ENCODE measurements at places on chromosomes 4 and X.
A peak's percentile ranks its signal among the peaks of the same experiment; 100 is the strongest.

GRCh38 chrX:23959781-23960180 lies 52.0 kb downstream of the CXorf58 start:
- DNase-seq = no peak

DNA sequence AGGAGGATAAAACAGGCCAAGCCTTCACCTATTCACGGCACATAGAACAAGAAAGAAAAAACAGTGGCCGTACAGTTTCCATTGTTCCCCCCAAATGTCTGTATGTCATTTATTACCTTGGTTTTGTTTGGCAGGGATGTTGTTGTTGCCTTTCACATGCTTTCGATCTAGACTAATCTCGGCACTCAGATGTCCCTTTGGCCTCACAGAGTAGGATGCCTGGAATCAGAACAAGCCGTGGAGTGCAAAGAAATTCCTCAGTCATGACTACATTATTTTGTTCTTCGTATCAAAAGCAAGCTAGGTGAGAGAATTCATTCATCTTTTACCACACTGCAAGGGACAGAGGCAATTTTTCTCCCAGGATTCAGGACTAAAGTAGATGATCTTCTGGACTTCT lies 106.9 kb downstream of the SMIM20 start:
- no peak for DNase-seq

DNA sequence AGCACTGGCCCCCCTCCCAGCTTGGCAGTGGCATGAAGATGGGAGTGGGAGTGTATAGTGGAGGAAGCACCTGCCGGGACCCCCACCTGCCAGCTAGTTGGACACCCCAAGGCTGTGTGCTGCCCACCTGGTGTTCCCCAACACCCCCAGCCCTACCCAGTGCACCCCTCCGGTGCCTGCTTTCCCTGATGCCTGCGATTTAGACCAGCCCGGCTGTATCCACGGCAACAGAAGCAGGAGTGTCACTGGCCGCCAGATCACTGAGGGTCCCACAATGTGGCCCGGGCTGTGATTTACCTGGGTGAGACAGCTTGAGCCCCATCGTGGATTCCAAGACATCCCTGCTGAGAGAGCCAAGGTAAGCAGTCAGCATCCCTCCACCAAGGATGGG lies 533 bp downstream of the GPR173 start:
- no peak for DNase-seq

DNA sequence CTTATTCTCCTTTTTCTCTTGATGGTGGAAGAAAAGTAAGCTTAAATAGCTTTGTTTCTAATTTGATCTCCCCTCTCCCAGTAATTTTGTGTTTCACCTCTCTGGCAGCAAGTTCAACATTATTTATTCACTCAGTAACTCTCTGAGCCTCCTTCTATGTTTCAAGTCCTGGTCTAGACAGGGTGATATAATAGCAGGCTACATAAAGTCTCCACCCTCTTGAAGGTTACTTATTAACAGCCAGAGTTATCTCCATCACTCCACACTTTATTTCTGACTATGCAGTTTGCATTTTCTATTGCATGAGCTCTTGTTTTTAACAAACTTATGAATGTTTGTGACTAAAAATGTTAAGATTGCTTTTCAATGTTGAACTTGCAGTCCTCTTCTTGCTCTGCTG lies 17.8 kb upstream of the ANOS1 start:
- DNase-seq = no peak

- no peak for DNase-seq
These were observed 29.3 kb upstream of the SCOC start for GRCh38 chr4:140344101-140344500.

GRCh38 chr4:15779306-15779705 lies 1.2 kb downstream of the CD38 start:
- DNase-seq = peak; percentile 76

- DNase-seq = peak; percentile 89
These were observed 104.9 kb upstream of the PSAPL1 start for GRCh38 chr4:7539659-7540058.

DNA sequence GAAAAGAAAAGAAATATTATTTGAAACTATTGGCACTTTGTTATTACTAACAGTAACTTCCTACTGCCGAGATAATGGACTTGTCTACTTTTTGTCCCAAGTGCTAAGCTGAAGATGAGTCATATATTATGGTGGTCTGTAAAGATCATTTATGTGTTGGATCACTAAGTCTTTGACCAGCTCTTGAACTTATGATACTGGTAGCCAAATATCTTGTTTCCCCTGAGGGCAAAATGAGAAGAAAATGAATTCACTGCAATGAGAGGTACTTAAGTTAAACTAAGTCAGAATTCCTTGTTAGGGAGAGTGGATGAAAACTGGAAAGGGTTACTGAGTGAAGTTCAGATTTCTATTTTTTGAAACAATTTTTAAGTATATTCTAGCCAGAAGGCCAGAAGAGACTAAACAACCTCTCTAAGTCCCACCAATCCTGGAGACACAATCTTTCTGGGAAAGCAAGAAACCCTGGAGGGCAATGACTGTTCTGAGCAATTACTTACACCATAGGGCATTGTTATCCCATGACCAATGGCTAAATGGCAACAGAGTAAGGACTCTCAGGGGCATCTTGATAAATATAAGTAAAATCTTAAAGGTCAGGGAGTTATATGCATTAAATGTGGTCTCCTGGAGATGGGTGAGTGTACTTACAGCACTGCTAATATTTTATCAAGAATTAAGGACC lies 287.7 kb downstream of the STIM2 start:
- DNase-seq = no peak

DNA sequence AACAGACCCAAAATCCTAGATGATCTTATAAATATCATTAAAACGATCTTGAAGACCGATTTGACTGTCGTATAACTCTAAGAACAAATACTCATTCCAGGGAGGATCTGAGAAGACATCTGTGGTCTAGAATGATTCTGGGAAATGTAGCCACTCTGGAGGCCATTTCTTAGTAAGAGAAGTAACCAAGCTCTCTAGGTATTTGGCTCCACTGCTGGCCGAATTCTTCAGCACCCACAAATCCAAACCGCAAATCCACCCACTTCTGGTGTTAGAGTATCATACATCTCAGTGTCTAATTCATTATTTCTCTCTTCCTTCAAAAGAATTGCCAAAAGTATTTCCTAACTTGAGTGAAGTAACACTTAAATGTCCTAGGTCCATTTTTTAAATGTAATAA lies 23.9 kb downstream of the KLHL5 start:
- DNase-seq = no peak

GRCh38 chrX:18643243-18643642 lies 28.7 kb downstream of the RS1 start:
- DNase-seq = no peak

- no peak for DNase-seq
These were observed 327 bp downstream of the PNPLA4 start for GRCh38 chrX:7926914-7927258.

GRCh38 chr4:161466316-161466715 lies 697.5 kb downstream of the FSTL5 start:
- no peak for DNase-seq

GRCh38 chr4:16667464-16667863 lies 231.0 kb downstream of the LDB2 start:
- DNase-seq = no peak

DNA sequence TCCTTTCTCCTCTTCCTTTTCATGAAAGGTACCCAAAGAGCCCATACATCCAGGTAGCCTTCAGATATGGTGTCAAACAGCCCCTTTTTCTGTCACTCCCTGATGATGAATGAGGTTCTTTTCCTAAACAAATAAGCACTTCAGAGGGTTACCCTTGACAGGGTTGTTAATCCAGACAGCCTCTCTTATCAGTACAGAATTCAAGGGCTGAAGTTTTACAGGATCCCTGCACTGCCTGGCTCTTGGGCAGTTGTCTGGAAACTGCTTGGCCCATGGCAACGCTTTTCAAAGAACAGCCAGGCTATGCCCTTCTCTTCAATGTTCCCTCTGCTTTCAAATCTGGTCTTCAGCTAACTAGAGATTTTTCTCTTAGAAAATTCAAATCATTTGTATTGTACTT lies 352.6 kb upstream of the FAM241A start:
- no peak for DNase-seq

DNA sequence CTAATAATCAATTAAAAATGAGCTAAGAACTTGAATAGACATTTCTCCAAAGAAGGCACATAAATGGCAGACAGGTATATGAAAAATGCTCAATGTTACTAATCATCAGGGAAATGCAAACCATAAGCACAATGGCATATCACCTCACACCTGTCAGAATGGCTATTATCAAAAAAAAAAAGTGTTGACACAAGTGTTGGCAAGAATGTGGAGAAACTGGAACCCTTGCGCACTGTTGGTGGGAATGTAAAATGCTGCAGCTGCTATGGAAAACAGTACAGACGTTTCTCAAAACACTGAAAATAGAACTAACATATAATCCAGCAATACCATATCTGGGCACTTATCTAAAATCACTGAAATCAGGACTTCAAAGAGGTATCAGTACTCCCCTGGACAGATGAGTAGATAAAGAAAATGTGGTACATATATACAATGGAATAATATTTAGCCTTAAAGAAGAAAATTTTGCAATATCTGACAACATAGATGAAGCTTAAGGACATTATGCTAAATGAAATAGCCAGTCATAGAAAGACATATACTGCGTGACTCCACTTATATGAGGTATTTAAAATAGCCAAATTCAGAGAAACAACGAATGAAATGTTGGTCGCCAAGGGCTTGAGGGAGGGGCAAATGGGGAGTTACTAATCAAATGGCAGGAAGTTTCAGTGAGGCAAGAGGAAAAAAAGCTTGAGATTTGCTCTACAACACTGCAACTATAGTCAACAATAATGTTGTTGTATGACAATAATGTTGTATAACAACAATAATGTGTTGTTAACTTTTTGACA lies 175.5 kb downstream of the WDFY3 start:
- DNase-seq = no peak

GRCh38 chr4:154416190-154416547 lies 75.4 kb downstream of the DCHS2 start:
- DNase-seq = no peak

GRCh38 chr4:157779081-157779480 lies 393.7 kb downstream of the GASK1B start:
- no peak for DNase-seq

DNA sequence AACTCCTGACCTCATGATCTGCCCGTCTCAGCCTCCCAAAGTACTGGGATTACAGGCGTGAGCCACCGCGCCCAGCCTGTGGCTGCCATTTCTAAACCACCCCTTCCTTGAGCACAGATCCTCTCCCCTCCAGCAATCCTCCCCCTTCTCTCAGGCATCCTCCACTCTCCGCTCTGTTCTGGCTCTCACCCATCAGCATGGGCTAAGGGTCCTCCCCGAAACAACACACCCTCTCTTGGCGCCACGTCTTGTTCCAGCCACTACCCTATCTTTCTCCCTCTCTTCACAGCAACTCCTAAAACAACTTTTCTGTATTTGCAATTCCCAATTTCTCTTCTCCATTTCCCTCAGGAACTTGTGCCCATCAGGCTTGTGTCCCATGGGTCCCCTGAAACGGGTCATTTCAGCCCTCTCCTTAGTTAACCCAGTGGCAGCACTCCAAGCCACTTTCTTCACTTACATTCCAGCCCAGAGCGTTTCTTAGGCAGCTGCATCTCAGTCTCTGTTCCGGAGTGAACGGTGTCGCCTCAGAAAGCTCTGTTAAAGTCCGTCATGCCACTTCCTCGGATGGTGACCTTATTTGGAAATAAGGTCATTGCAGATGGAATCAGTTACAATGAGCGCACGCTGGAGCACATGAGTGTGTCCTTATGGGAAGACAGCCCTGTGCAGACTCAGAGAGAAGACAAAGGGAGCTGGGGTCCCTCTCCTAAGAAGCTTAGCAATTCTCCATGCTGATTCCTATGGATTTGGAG lies 28.3 kb upstream of the CLDN24 start:
- peak; percentile 32 for DNase-seq

DNA sequence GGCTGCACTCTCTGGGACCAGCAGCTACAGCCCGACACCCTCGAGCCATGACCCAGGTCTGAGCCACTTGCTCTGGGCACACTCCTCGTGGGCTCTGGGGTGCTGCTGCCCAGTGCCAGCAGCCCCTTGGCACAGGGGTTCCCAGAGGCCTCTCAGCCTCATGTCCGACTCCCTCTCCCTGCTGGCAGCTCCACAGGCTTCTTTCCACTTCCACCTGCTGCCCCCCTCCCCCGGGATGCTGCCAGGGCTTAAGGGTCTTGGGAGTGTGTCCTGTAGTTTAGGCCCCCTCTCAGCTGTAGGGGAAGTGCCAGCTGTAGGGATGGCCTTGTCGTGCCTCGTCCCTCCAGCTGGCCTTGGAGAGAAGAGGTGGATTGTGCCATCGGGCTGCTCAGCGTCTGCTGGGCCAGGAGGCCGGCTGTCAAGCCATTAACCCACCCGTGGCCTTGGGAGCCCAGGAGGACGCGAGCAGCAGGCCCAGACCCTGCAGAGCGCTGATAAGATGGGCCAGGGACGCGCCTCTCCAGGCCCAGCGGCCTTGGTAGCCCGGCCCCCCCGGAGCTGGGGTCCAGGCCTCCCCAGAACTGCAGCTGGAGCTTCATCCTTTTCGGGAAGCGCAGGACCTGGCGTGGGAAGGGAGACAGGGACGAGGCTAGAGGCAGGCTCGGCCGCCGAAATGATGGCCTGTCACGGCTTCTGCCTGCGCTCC lies 1.0 kb upstream of the USP27X start:
- no peak for DNase-seq

GRCh38 chr4:108693819-108694218 lies 43.4 kb downstream of the OSTC start:
- DNase-seq = no peak

All from natural killer cell treated with Interleukin-12 subunit alpha and Interleukin-12 subunit beta and Interleukin-15 and Interleukin-18, amount 100 ng/mL, for 72 hours (primary cell).